ENCODE measurements at places on chromosomes 11 and 22.

DNA sequence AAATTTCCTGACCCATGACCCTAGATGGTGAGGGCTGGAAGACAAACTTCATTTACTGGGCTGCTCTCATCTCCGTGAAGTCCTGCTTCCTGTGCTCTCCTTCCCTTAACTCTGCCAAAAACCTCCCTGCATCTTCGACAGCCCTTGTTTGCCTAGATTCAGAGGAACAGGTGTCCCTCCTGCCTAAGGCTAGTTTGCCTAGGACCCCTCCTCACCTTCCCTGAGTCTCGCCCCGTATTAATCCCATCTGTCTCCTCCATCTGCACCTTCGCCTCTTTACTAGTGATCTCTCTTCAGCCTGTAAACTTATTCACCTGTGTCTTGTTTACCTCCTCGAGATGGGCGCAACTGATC, 33.1 kb downstream of the EIF3F start:
- DNase-seq, result no peak

GRCh38 chr11:10476927-10477689, 22.0 kb downstream of the AMPD3 start:
- no peak for DNase-seq

GRCh38 chr11:35390737-35391682, 28.3 kb downstream of the SLC1A2 start:
- DNase-seq, result no peak

GRCh38 chr11:78834886-78835285, 260.2 kb upstream of the NARS2 start:
- DNase-seq, result no peak

GRCh38 chr11:132311703-132312102, 941.3 kb downstream of the NTM start:
- DNase-seq, result no peak

DNA sequence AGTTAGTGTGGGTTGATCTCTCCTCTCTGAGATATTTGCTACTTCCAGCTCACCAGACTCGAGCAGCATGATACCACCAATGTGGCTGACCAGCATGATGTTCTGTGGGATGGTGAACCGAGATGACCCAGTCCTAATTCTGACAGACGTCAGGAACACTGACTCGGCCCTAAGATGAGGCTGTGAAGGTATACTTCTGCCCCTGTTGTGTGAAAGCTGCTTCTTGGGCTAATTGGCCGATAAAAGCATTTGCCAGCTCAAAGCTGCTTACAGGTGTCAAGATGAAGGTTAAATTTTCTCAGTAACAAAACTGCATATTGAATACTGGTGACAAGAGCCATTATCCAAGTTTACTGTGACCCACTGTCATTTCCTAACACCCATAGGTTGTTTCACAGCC, 151.4 kb downstream of the BRD1 start:
- DNase-seq, result no peak

- no peak for DNase-seq
Measured at GRCh38 chr11:78318321-78319114, 99.1 kb downstream of the GAB2 start.

DNA sequence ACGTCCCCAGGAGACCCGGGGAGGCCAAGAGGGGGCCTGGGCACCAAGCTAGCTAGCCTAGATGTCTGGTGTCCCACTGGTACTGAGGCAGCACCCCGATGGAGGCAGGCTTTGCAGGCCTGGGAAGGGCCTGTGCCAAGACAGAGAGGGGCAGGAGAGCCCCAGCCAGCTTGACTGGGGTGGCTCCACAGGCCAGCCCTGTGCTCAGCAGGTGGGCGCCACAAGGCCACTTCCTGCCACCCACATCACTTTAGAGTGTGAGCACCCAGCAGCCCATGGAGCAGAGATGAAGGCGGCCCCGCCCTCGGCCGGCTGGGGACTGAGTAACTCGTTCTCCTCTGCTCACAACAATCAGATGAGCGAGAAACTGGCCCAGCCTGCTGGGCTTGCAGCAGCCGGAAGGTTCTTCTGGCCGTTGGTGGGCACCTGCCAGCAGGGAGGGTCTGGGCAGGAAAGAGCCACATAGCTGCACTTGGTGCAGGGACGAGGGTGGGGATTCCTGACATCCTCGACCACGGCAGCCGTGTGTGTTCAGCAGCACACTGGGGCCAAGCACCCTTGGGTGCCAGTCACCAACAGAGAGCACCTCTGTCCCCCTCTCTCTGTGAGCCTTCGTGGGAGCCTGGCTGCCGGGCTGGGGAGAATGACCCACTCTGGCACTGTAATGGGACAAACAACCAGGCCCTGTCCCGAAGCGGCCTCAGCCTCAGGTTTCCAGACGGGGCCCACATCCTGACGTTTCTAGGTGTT, 7.6 kb downstream of the OSBPL5 start:
- no peak for DNase-seq

- no peak for DNase-seq
Measured at GRCh38 chr22:22923930-22924329, 36.3 kb downstream of the IGLL5 start.

GRCh38 chr22:47284822-47285221, 522.4 kb downstream of the TBC1D22A start:
- DNase-seq, result no peak

DNA sequence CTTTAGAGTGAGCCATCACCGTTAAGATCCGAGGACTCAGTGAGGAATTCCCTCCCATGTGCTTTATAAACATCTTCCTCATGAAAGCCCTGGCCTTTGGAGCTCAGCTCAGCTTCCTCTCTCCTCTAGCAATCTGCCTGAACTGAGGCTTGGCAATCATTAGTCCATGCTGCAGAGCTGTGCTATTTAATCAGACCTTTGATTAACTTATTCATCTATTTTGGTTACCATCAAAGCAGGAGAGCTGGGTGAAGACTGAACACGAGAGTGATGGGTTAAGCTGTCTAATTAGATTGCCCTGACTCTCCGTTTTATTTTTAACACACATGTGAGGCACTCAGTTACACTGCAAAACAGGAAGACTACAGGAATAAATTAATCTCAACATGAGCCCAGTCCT, 351.3 kb downstream of the LARGE1 start:
- no peak for DNase-seq

DNA sequence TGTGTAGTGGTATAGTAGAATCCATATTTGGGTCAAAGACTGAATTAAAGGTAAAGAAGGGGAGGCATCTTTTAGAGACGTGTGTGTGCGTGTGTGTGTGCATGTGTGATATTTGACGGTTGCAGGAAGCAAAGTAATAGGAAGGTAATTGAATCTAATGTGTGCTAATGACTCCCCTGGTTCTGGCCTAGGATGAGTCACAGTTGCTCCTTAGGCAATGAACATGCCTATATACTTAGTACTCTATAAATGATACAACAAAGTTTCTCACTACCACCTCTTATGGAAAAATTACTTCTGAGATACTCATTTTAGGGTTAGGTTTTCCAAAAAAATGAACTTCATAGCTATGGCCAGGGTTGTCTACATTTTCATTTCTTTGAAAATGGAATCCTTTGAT, 409.6 kb downstream of the GUCY1A2 start:
- no peak for DNase-seq

GRCh38 chr11:3867209-3868091, 12.0 kb downstream of the STIM1 start:
- DNase-seq, result no peak

DNA sequence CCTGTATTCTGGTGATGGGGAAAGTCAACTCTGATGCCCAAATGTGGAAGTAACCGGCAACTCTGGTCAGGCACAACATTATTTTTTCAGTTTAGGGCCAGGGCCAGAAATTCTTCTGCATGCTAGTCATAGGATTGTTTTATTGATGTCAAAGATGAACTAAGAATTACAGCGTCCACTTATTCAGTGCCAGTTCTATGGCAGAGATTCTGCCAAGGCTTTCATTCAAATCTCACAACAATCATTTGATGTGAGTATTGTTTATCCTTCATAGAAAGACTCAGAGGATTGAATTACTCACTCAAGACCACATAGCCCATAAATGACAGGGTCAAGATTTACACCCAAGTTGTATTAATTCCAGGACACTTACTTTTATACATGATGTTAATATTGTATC, 87.7 kb downstream of the TMPRSS5 start:
- DNase-seq, result no peak

GRCh38 chr11:3169255-3170043, 4.3 kb upstream of the OSBPL5 start:
- DNase-seq, result no peak

DNA sequence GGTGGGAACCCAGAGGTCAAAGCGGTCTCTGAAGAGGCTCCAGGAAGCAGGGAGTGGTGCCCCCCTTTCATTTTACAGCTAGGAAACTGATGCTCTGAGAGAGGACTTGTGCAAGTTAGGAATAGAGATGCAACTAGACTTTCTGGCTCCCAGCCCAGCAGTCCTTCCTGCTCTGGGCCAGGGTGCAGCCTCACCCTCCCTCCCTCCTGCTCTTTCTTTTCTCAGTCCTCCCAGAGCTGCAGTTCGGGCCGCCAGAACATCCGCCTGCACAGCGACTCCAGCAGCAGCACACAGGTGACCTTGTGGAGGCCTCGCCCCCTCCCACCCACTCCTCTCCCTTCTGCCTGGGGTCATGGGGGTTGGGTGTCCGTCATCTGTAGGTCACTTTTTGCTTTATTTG, 51.5 kb downstream of the LHFPL7 start:
- no peak for DNase-seq

GRCh38 chr11:14148653-14149273, 186.2 kb downstream of the SPON1 start:
- no peak for DNase-seq

DNA sequence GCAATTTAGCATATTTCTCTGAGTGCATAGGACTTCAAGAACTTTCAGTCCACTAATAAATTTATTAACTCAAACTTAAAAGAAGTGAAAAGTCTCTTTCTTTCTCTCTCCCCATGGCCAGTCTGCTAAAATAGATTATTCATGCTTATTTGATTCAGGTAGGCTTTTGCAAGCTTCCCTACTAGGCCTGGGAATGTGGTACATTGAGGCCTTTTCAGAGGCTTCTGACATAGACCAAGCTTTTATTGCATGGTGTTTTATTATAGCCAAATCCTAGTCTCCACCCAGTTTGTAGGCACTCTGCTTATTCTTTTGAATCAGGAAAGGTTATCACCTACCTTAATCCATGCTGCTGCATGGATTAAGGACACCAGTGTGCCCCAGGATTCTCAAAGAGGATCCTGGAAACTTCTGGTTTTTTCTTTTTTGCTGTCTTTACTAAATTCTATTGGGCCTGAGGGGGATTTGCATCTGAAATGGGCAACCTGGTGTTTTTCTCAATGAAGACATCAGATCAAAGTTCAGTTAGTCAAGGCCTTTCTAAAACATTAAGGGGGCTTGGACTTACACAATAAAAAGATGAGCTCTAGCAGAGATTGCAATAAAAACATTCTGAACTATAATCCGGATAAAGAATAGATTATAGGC, 92.2 kb downstream of the ELP4 start:
- no peak for DNase-seq

DNA sequence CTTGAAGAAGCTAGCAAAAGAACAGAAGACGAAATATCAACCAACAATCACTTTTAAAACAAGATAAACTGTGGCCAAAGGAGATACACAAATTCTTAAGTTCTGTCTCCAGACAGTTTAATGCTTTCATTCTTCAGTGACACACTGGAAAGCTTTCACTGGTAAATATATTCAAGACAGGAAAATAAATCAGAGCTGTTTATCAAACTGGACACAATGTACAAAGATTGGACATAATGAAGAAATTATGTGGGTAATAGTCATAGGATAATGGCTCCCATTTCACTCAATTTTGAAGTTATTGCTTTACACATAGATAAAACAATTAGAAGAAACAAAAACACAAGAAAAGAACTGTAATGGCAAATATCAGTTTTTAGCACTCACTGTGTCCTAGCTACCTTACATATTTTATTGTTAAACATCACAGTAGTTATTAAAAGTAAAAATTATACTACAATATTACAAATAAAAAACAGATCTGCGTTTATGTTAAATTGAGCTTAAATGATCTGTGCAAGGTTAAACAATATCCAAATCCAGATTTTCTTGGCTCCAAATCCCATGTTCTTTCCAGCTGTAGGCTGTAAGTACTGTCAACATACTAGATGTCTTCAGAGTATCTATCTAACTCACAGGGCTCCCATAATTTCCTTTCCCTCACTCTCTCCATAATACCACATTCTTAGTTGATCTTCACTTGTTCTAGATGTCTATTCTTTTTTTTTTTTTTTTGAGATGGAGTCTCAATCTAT, 38.6 kb upstream of the NOX4 start:
- DNase-seq, result no peak

GRCh38 chr11:11427140-11427539, 74.1 kb upstream of the CSNK2A3 start:
- DNase-seq, result no peak

- no peak for DNase-seq
Measured at GRCh38 chr11:35478471-35479091, 46.8 kb downstream of the PAMR1 start.

DNA sequence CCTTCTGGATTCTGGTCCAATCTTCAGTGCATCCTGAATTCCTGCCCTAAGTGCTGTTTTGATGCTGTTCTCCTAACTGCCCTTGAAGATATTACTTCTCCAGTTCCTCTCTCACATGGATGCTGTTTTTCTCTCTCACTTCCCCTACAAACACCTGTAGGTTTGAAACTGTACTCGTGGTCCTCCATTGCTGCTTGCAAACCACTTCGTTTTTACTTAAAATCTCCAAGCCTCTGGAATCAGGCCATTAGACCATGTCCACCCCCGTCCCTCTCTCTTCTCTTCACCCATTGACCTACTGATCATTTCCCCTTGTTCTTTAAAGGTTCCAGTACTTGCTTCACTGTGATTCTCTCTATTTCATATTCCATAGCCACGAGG, 988.1 kb downstream of the NTM start:
- DNase-seq, result no peak

DNA sequence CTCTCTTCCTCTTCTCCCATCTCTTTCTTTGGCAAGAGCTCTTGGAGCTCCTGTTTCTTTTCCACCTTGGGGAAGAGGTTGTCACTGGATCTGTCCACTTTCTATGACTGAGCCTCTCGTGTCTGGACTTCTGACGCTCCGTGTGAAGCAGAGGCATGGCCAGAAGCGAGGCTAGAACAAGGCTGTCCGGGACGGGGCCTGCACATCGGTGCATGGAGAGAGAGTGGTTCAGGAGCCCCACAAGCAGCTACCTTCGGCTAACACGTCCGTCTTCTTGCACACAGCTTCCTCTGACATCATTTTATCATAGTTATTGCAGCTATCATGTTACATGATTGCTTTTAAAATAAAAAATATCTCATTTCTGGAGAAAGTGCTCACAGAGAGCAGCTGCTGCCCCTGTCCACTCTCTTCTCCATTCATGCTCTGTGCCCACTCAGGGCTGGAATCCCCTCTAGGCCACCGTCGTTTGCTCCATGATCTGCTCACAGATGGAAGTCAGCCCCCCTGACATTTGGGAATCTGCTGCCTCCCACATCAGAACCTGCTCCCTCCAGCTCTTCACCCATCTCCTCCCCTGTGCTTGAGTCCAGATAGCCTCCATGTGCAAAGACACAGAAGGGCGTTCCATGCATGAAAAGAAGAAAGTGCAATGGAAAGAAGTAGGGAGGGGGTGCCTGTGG, 308.4 kb downstream of the NTM start:
- no peak for DNase-seq

- DNase-seq, result no peak
Measured at GRCh38 chr11:16394947-16395346, 38.6 kb upstream of the SOX6 start.

GRCh38 chr11:96335388-96335787, 7.6 kb downstream of the MAML2 start:
- no peak for DNase-seq

Data from stimulated activated CD8-positive, alpha-beta memory T cell treated with anti-CD3 and anti-CD28 coated beads, Interleukin-15, amount 100 ng/mL, for 24 hours (primary cell).